Osteoblast (primary cell): ENCODE measurements at places on chromosomes 12 and 14.
A peak's percentile ranks its signal among the peaks of the same experiment; 100 is the strongest.

DNA sequence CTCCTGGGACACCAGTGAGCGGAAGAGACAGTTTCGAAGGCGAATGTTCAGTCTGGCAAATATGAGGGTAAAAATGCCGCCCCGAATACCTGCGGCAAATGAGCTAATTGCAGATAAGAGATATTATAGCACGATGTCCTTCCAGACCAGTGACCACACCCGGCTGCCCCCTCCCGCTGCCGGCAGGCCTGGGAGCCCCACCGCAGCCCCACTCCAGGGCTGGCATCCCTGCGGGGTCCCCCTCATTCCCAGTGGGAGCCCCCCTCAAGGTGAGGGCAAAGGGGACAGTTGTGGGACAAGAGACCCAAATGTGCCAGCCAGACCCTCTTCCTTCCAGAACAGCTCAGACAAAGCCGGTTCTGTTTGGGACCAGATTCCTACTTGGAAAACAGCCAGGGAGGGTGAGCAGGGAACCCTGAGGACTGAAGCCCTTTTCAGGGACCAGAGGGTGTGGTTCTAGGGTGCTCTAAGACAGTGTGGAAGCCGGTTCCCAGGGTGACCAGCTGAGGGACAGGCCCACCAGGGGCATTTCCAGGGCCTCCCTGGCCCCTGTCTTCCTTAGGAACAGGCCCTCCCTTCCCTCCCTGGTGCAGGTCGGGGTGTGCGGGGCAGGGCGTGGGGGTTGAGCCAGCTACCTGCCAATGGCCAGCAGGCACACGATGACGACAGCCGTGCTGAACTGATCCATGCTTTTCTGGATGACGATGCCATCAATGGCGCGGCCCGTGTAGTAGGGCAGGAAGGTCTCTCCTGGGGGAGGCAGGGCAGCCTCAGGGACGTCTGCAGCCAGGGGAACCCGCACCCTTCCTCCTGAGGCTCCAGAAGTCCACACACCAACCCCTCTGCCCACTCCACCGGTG is 16.2 kb downstream of the ABCB9 start:
- peak; percentile 32 for DNase-seq

DNA sequence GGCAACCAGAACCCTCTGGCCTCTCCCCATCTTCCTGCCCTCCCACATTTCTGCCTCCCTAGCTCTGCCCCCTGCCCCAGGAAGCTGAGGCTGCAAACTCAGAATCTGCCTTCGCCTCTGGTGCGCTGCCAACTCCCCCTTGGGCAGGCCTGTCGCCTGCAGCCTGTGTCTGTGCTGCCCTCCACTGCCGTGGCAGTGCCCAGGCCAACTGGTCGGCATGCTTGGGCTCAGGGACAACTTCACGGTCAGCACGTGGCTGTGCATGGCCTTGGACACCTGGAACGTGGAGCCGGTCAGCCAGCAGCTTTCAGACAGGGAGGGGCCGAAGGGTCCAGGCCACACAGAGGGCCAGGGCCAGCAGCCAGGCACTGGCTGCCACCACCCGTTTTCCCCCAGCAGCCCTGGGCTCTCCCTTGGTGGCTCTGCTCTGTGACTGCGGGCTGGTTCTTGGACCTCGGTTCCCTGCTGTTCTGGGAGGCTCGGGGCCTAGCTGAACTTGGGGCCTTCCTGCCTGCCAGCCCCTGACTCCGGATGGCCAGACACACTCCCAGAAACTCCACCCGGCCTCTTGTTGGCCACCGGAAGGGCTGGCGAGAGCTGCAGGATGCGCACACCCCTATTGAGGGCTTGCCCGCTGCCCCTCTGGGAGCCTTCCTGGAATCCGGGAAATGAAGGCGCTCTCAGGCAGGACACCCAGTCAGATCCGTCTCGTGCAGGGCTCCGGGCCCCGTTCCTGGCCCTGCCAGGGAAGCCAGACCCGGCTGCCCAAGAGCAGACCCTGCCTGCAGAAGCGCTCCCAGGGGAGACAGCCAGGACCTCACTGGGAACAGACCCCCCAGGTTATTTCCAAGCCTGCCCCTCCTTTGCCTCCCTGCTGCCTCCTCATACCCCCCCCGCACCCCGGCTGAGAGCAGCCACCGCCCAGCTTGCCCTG is 34.2 kb upstream of the PPP1R13B start:
- DNase-seq: peak; percentile 84

DNA sequence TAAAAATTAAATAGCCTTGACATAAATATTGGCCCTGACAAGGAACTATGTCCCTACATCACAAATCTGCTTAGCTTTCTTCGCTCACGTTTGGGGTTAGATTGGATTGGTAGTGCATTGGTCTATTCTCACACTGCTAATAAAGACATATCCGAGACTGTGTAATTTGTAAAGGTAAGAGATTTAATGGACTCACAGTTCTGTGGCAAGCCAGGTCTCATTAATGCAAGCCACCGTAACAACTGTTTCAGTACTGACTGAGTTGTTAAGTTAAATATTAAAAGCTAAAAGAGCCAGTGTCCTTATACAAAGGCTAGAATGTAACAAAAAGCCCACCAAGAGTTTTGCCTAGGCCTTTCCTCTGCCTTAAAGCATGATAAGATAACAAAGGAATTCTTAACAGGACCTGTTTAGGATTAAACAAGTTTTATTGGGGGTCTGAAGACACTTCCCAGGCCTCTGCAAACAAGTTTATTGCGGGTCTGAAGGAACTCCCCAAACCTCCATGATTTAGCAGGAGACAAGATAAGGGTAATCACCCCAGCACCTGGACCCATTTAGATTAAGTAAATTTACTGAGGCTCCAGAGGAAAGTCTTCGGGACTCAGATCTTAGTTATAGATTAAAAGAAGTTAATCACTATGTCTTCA is 88.2 kb upstream of the PTGDR start:
- DNase-seq: no peak

DNA sequence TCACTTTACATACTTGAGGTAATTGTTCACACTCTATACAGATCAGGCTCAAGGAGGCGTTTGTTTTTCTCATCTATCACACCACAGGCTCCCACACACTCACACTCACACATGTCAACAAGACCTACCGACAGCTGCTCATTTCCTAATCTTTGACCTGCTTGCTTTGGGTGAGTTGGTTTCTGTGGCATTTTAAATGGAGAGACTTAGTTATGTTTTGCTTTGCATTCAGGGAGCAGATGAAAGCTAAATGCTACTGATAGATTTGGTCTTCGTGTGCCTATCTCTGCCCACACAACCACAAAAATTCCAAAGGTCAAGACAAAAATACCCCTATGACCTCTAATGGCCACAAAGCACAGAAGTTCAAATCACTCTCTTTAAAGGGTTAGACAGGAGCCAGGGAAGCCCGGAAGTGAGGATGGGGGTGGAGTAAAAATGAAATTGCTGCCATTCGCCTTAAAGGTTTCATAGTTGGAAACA is 203.5 kb upstream of the G2E3 start:
- DNase-seq: peak; percentile 73

- DNase-seq: no peak
These were observed 32.8 kb upstream of the RERG start for GRCh38 chr12:15253990-15254389.

- no peak for DNase-seq
These were observed 34.1 kb downstream of the NDUFA12 start for GRCh38 chr12:94969424-94969823.
